Fibroblast of the aortic adventitia (primary cell): ENCODE measurements at places on chromosomes 1 and 21.
A peak's percentile ranks its signal among the peaks of the same experiment; 100 is the strongest.

DNA sequence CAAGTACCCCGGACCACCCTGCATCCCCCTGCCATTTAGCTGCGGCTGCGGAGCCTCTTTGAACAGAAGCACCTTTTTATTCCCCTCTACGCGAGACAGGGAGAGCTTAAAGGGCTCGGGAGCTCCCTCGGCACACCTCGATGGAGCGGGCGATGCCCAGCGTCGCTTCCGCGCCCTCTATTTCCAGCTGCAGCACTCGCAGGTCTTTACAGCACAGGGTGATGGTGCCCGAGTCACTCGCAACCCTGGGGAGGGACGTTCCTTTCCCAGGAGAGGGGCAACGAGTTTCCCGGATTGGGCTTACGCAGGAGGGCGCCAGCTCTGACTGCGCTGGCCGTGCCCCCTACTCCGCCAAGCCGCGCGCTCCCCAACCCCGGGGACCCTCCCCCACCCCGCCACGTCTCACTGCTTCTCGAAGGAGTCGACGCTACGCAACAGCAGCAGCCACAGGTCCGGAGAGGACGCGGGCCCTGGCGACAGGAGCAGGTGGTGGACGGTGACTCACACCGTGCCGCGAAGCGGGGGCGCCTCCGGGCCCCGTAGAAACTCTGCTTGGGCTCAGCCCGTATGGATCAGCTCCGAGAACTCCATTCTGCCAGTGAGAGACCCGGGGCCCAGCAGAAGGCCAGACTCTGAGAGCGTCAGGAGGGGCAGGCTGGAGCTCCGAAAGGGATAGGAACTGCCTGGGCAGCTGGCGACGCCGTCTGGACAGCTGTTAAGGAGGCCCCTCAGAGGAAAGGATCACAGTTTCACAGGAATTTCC lies 5.8 kb upstream of the FAM167B start:
- peak; percentile 68 for DNase-seq

- peak; percentile 63 for DNase-seq
Observed at GRCh38 chr1:151472856-151473731, 13.8 kb upstream of the POGZ start.

GRCh38 chr1:51969038-51969705 lies 21.3 kb downstream of the RAB3B start:
- peak; percentile 92 for DNase-seq

GRCh38 chr1:18284805-18285537 lies 177.4 kb downstream of the IGSF21 start:
- no peak for DNase-seq

DNA sequence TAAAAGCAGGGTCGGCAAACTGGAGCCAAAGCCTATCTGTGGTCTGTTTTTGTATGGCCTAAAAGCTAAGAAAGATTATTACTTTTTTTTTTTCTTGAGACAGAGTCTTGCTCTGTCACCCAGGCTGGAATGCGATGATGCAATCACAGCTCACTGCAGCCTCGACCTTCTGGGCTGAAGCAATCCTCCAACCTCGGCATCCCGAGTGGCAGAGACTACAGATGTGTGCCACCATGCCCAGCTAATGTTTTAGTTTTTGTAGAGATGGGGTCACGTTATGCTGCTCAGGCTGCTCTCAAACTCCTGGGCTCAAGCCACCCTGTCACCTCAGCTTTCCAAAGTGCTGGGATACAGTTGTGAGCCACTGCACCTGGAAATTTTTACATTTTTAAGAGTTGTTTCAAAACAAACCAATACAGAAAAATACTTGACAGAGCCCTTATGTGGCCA lies 6.5 kb upstream of the GLRX2 start:
- DNase-seq, result peak; percentile 89

DNA sequence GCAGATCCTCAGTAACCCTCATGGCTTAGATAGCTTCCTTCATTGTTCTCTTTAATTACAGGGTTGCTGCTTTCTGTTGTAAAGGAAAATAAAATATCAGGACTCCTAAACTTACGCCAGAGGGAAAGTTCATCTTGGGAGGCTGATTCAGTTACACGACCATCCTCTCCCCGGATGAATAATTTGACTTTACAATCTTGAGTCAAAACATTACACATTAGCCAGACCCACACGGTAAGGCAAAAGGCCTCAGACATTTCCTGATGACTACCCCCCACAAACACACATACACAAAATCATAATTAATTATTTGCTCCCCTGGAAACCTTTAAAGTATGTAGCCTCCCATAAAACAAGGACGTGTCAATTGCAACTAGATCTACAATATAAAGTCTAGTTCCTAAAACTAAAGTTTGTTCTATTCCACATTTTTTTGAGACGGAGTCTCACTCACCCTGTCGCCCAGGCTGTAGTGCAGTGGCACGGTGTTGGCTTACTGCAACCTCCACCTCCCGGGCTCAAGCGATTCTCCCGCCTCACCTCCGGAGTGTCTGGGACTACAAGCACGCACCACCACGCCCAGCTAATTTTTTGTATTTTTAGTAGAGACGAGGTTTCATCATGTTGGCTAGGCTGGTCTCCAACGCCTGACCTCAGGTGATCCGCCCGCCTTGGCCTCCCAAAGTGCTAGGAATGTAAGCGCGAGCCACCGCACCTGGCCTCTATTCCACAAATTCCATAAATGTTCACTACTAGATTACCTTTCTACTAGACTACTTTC lies 830 bp upstream of the PRDX1 start:
- DNase-seq, result no peak

GRCh38 chr1:94734963-94735901 lies 84.9 kb upstream of the SLC44A3 start:
- DNase-seq, result peak; percentile 76

- no peak for DNase-seq
Observed at GRCh38 chr1:85976516-85977205, 179.9 kb downstream of the COL24A1 start.

- DNase-seq, result no peak
Observed at GRCh38 chr1:39524171-39524570, 32.7 kb downstream of the BMP8A start.
